ENCODE measurements at places on chromosomes 16 and 17. TPM values are rescaled to one million over a fixed set of nuclear protein-coding genes. Genes with fewer than 3 reads are reported as not detected.

Gene RAC3
- total RNA-seq = 4.9 TPM

Gene MILR1
- total RNA-seq = 8.1 TPM

Gene KRT31
- 2.5 TPM for total RNA-seq

Gene HOXB4
- total RNA-seq = 1.3 TPM

Gene UMOD
- total RNA-seq = not detected

Measured in esophagus squamous epithelium (tissue), 5 donors.